Neural progenitor cell (in vitro differentiated cells): ENCODE measurements at places on chromosomes 1 and 21. TPM values are rescaled to one million over a fixed set of nuclear protein-coding genes. Genes with fewer than 3 reads are reported as not detected.

Gene FBXO42
- 18.8 and 24.7 TPM in 2 replicates for total RNA-seq

DNA sequence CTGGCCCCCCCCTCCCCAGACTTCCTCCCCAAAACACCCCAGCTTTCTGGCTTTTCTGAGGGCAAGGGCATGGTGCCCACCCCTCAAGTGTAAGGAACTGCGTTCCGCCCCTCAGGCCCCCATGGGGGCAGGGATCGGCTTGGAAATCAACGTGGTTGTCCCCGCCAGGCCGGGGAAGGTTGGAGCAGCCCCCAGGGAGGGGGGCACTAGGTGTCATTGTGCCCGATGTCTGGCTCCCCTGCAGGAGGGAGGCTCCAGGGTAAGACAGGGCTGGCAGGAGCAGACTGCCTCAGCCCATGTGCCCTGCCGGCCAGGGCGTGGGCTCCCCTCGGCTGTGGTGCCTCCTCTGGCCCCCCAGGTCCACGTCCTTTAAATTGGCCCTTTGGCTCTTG lies 7.4 kb upstream of the TFAP2E start:
- no peak overlapping the region for H3K4me3 ChIP-seq
- no peak for DNase-seq
- peaks cover 16% of the 10 kb centered on the region for H3K27me3 ChIP-seq
- H3K4me1 ChIP-seq = no peaks in the 10 kb centered on the region
- H3K36me3 ChIP-seq = no peaks in the 10 kb centered on the region
- no peak overlapping the region for H3K27ac ChIP-seq

- no peaks in the 10 kb centered on the region for H3K4me1 ChIP-seq
- H3K27ac ChIP-seq = no peak overlapping the region
- no peak overlapping the region for H3K4me3 ChIP-seq
Measured at GRCh38 chr1:223706077-223706973, 6.0 kb upstream of the CAPN2 start.

DNA sequence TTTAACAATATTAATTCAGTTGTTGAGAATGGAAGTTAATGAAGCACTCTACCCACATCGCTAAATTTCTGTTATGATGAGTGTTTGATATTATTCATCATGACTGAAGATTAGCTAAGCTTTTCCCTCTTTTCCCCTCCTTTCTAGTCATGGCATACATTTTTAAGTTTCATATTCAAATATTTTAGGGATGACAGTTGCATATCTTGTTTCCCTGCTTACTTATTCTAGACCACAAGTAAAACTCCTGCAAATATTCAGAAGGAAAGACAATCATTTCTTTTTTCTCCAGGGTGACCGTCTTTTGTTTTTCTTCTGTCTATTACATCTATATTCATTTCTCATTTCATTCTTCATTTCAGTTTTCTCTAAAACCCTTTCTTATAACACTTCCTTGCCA lies 906.0 kb downstream of the ADGRL2 start:
- H3K4me1 ChIP-seq = no peaks in the 10 kb centered on the region
- no peak overlapping the region for H3K27ac ChIP-seq
- no peaks in the 10 kb centered on the region for H3K27me3 ChIP-seq
- H3K4me3 ChIP-seq = no peak overlapping the region

DNA sequence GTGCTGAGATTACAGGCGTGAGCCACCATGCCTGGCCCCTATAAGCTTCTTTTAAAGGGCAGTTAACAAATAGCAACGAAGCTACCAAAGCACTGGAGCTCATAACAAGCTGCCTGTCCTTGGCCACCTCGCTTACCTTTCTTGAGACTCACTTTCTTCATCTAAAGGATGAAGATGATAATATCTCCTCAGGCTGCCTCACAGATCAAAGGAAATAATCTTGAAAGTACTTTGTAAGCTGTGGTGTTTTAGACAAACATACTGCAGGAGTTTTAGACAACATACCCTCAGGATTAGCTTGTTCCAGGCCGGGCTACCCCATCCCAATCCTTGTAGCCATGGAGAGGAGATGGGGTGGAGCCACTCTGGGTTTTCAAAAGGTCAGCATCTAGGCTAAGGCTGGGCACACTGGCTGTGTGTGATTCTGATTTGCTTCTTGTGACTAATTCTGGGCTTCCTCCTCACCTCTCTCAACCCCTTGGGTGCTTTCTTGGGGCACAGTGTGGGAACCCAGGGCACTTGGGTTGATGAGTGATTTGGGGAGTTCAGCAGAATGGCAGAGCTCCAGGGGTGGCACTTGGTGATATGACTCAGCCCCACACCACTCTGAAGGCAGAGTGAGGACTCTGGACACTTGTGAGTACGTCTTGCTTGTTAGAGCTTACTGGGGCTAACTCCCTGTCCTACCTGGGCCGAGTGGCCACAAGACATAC lies 5.2 kb downstream of the GPR25 start:
- no peak overlapping the region for H3K4me3 ChIP-seq
- DNase-seq = no peak
- no peaks in the 10 kb centered on the region for H3K36me3 ChIP-seq
- H3K4me1 ChIP-seq = peaks cover 19% of the 10 kb centered on the region
- no peak overlapping the region for H3K27ac ChIP-seq

- no peaks in the 10 kb centered on the region for H3K36me3 ChIP-seq
- H3K4me3 ChIP-seq = no peak overlapping the region
- H3K27ac ChIP-seq = no peak overlapping the region
- no peak for DNase-seq
Measured at GRCh38 chr1:246661451-246661850, 62.8 kb upstream of the SCCPDH start.

- no peak for DNase-seq
- H3K27ac ChIP-seq = no peak overlapping the region
- no peaks in the 10 kb centered on the region for H3K36me3 ChIP-seq
- no peak overlapping the region for H3K4me3 ChIP-seq
Measured at GRCh38 chr1:153688736-153689328, 10.3 kb downstream of the NPR1 start.

GRCh38 chr1:203271962-203272632 lies 33.2 kb upstream of the BTG2 start:
- peaks cover 19% of the 10 kb centered on the region for H3K27me3 ChIP-seq
- no peaks in the 10 kb centered on the region for H3K36me3 ChIP-seq
- no peak for DNase-seq
- no peak overlapping the region for H3K27ac ChIP-seq
- peaks cover 18% of the 10 kb centered on the region for H3K4me1 ChIP-seq
- no peak overlapping the region for H3K4me3 ChIP-seq

Gene LAMC2
- total RNA-seq = 0.36 and 0.46 TPM in 2 replicates

- no peak overlapping the region for H3K27ac ChIP-seq
- H3K36me3 ChIP-seq = no peaks in the 10 kb centered on the region
- peaks cover 9% of the 10 kb centered on the region for H3K4me1 ChIP-seq
- DNase-seq = no peak
Measured at GRCh38 chr1:231122143-231122542, 39.7 kb upstream of the TRIM67 start.
